Stimulated activated CD8-positive, alpha-beta memory T cell treated with anti-CD3 and anti-CD28 coated beads, Interleukin-2, amount 100 ng/mL, for 1 hour (primary cell): ENCODE measurements at places on chromosomes 16 and 17.

- no peak for DNase-seq
These were observed 5.1 kb downstream of the UBE2I start for GRCh38 chr16:1314399-1315068.

- DNase-seq: no peak
These were observed 431 bp downstream of the SLFN11 start for GRCh38 chr17:35372846-35373533.

GRCh38 chr16:12318661-12319427, 342.3 kb downstream of the SNX29 start:
- DNase-seq: no peak

DNA sequence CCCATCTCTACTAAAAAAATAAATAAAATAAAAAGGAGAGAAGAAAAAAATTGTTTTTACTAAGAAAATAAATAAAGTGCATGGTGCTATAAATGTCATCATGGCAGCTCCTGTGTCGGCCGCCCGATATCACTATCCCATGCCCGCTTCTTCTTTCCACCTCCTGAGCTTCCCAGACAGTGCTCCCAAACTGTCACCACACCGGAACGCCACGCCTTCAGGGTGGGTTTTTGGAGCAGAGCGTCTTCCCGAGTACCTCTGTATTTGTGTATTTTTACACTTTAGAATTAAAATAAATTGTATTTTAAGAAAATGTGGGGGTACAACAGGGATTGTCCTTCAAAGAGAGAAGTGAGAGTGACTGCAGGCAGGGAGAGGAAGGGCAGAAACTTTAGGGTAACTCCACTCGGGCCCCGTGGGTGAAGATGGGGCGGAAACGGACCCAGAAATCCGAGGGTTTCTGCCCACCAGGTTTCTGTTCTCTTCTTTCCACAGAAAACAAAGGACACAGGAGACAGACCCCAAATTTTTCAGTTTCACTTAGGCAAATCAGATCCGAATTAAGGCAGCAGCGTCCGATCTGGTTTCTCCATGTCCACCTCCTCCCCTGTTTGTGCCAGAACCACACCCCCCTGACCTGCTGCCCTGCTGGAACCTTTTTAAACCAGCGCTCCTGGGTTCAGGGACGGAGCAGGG, 3.6 kb upstream of the ITGAX start:
- no peak for DNase-seq

DNA sequence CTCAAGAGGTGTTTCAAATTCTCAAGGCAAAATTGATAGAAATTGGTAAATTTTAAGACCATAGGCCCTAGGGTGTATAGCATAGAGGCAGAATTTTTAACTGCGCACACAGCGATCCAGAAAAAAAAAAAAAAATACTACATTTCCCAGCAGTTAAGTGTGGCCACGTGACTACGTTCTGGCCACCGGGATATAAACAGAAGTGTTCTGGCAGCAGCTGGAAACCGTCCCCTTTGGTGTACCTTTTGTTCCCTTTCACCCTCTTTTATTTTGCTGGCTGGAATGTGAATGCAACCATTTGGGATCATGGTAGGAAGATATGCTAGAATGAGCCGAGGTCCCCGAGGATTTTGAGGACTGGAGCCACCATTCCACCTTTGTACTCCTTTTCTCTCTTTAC, 52.7 kb upstream of the AKAP1 start:
- no peak for DNase-seq

- DNase-seq: no peak
These were observed 27.2 kb downstream of the ABCC3 start for GRCh38 chr17:50661795-50662391.

- DNase-seq: no peak
These were observed 106.2 kb downstream of the KCNJ12 start for GRCh38 chr17:21482189-21482865.

GRCh38 chr16:29852654-29853053, 10.4 kb downstream of the CDIPT start:
- DNase-seq: no peak

DNA sequence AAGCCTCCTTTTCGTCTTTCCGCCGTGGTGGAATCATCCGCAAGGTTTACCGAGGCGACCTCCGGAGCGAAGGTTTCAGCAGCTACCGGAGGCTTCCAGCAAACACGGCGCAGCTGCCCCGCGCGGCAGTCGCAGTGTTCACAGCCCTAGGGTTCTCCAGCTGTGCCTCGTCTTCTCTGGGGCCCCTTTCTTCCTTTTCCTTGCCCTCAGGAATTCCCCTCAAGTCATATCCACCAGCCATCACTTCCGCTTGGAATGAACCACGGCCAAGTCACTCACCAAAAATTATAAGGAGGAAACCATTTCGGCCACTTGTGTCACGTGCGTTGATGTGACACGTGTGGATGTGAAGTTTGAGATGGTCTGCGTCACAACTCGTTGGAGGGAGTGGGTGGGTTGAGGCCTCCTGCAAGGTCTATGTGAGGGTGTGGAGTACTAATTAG, 636 bp upstream of the ERN1 start:
- DNase-seq: peak; percentile 9

- no peak for DNase-seq
These were observed 13.6 kb downstream of the USP36 start for GRCh38 chr17:78826836-78827509.

DNA sequence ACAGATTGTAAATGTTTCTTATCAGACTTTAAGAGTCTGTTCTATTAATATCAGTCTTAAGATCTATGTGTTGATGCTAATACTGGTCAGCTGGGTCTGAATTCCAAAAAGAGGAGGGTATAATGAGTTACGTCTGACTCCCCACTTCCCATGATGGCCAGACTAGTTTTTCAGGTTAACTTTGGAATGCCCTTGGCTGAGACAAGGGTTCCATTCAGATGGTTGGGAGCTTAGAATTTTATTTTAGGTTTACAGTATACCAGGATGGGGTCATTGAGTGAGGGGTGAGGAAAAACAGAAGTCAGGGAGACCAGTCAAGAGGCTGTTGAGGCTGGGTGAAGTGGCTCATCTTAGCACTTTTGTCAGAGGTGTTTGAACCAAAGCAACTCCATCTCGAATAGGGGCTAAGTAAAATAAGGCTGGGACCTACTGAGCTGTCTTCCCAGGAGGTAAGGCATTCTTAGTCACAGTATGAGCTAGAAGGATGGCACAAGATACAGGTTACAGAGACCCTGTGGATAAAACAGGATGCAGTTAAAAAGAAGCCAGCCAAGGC, 2.9 kb upstream of the TMEM231 start:
- DNase-seq: no peak

DNA sequence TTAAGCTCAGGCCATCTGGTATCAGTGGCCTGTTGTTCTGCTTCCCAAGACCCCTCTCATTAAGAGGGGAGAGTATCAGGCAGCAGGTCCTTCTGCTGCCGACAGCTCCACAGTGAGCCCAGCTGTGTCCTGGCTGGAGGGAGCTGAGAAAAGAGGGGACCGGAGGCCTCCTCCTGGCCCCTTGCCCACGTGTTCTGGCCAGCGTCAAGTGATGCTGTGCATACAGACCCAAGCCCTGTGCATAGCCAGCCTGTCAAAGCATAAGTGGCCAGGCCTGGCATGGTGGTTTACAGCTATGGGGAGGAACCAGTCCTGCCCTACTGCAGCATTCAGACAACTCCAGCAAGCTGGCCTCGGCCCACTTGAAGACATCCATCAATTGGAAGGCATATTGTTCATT, 48.0 kb downstream of the ABCC6 start:
- no peak for DNase-seq

- no peak for DNase-seq
These were observed 51.4 kb downstream of the RAP1GAP2 start for GRCh38 chr17:2847381-2848333.

DNA sequence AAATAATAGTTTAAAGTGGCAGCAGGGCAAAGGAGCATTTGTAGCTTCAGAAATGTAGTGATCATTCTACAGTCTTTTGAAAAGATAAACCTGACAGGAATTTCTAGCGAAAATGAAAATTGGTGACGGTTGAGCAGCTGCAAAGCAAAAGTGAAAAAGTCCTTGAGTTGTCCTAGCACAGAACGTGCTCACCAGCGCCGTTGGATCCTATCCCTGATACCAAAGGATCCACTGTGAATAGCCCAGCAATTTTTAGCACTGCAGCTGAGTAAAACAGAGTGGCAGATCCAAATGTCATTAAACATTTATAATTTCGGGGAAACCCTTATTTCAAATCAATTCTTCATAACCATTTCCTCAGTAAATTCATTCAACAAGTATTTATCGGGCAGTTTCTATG, 453.8 kb upstream of the HSBP1 start:
- DNase-seq: no peak

GRCh38 chr16:46427340-46428107, 193.7 kb downstream of the SHCBP1 start:
- no peak for DNase-seq

GRCh38 chr17:56557682-56558081, 35.8 kb upstream of the NOG start:
- no peak for DNase-seq

GRCh38 chr16:26051063-26051462, 359.3 kb downstream of the HS3ST4 start:
- DNase-seq: no peak

DNA sequence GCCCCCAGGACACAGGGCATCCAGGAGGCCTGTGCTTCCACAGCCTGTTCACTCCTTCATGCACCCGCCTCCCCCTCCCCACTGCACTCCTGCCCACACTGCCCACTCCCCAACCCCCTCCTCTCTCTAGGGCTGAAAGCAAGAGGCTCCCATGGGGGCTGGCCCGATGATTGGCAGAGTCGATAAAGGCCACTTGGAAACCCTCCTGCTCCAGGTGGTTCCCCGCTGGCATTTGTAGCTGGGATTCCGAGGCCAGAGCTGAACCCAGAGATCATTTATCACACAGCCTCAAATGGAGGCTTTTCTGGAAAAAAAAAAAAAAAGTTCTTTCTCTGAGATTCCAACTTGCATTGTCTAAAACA, 74.1 kb downstream of the SREBF1 start:
- no peak for DNase-seq

- DNase-seq: no peak
These were observed 3.1 kb downstream of the GSG1L2 start for GRCh38 chr17:9818760-9819159.

- DNase-seq: no peak
These were observed 46.1 kb downstream of the RAB11FIP3 start for GRCh38 chr16:471353-472198.

- DNase-seq: no peak
These were observed 917 bp downstream of the YWHAE start for GRCh38 chr17:1398931-1399678.

DNA sequence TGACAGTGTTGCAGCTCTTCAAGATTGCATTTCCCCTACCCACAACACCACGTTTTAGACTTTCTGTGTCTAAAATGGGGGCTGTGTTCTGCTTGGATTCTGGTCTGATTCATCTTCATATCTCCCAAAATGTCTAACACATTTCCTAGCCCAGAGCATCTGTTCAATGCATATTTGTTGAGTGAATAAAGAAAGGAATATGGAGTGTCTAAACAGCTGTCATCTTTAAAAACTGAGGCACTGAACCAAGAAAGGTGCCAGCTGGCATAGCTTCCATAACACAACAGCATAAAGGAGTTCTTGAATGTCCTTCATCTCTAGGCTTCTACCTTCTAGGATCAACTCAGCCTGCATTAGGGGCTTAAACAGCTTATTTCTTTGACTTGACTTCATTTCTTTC, 67.4 kb downstream of the CDH11 start:
- no peak for DNase-seq

- DNase-seq: no peak
These were observed 3.2 kb downstream of the B3GNT9 start for GRCh38 chr16:67147437-67148140.

DNA sequence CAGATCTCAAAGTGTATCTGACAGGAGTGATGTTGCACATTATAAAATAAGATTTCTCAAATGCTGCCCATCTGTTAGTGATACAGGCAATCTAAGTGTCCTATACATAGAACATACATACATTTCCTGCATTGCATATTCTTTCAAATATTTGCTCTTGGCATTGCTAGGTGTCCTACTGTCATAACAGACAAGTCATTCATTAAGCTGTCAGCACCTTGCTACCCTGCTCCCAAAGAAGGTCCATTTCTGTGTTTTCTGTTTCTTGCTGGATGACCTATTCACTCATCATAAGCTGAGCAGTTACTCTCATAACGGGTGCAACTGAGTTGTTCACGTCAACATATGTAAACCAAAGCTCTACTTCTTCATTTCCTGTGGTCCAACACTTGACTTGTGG, 719.0 kb downstream of the KCNJ2 start:
- DNase-seq: no peak

DNA sequence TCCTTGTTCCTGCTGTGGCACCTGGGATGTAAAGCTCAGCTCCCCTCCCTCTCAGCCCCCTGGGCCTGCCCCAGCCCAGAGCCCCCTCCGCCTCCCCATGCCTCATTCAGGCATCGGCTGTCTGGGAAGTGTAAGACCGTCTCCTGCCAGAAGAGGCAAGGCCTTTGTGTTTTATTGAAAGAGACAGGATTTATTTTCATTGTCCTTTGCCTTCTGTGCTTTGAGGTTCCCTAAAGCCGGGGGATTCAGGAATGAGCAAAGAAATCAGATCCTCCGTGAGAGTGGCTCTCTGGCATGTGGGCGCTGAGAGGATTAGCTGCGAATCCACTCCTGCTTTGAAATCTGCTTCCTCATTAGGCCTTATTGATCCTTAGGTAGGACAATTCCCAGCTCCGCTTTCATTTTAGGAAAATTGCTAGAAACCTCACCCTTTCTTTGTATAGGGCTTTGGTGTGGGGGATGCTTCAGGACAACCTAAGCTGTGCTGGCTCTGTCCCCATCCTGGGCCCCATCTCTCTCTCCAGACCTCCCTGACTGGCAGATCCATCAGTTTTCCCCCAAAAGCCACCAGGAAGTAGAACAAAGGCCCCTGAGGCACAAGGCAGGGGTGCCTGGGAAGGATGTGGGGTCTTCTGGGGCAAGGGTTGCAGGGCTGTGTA, 211.5 kb upstream of the TNRC6C start:
- no peak for DNase-seq

DNA sequence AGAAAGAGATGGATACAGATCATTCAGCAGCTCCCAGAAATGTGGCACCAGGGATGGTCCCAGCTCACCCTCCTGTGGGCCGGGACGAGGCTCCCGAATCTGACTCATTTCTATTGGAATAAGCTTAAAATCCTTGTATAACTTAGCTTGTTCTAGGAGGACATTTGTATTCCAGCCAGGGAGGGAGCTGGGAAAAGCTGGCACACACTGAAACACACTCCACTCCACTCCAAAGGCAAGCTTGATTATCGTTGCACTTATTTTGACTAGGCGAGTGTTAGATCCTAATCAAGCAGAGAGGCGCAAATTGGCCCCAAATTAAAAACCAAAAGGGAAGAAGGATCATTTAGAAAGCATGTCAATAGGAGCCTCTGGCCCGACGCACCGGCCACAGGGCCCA, 339.5 kb downstream of the HS3ST4 start:
- no peak for DNase-seq
